ENCODE measurements at places on chromosomes 3 and 15.

DNA sequence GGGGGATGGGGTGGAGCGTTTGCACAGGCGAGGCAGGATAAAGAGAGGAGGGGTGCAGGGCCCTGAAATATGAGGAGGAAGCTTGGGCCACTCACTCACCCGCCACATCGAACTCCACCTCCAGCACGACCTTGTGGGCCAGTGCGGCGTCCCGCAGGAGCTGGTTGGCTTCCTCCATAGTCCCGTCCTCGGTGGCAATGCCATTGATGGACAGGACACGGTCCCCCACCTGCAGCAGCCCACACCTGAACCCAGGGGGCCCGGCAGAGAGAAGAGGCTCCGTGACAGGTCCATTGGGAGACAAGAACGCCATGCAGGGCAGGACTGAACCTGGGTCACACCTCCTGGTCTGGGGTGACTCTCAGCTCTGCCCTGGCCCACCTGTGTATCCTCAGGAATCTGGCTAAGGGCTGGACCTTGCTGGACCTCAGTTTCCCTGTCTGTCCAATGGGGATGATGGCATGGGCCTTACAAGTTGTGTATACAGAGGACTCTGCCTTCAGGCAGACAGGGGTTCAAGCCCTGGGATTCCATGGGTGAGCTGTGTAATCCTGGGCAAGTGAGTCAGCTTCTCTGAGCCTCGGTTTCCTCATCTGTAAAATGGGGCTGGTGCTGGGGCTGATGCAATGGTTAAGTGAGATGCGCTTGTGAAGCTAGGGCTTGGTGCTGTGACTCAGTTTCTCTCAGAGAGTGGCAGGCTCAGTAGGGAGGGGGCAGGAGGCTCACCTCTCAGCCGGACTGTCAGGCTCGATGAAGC is 26.4 kb downstream of the GRIP2 start:
- DNase-seq, result no peak

GRCh38 chr3:99945328-99945995 is 127.8 kb downstream of the CMSS1 start:
- no peak for DNase-seq

- no peak for DNase-seq
These were observed 45.6 kb upstream of the FAH start for GRCh38 chr15:80107204-80107603.

DNA sequence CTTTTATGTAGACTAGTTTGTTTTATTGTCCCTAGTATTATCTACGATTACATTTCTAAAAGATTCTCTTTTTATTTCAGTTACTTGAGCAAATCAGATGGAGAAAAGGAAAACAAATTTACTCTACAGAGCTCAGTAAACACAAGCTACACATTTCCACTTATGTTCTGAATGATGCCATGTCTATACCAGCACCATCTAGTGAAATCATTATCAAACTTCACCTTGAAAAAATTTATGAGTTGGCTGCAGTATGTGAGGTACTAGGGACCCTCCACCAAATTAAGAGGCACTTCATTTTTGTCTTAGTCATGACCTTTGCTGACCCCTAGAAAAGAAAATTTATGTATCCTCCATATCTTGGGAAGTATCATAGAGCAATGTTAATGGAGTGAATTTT is 827.4 kb downstream of the SI start:
- DNase-seq, result no peak

- DNase-seq, result no peak
These were observed 861.9 kb upstream of the SEMA6D start for GRCh38 chr15:46855388-46855787.

DNA sequence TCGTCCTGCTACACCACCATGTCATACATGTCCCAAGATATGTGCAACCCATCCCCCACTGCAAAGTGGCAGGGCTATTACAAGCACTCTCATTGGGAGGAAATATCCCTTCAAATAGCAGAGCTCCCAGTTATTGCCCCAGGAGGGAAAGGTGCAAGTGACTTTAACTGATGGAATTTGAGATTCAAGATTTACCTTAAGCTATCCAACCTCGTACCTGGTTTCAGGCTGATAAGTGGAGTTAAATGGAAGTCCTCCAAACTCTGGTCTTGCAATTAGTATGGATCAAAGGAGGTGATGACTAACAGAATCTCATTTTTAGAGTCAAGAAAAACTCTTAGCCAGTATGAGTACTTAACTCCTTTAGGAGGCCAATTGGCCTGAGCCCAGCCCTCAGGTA is 2.1 kb downstream of the SLCO2A1 start:
- no peak for DNase-seq

- no peak for DNase-seq
These were observed 86.6 kb downstream of the RBPMS2 start for GRCh38 chr15:64688770-64689169.

GRCh38 chr15:22811640-22812039 is 25.2 kb downstream of the NIPA1 start:
- DNase-seq, result no peak

DNA sequence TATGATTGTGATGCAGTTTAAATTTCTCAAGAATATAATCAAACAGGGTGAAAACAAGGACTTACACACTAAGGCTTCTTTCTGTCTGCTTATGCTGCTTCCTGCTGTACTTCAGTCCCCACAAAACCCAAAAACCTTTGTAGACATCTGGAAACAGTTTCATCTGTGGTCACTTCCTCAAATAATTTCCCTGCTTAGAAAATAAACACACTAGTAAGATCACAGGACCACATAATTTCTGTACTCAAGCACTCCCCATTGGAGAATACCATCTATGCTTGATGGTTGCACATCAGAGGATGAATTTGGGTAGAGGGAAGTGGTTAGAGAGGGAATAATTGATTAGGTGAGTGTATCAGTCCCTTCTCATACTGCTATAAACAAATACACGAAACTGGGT is 266.2 kb downstream of the LSAMP start:
- DNase-seq, result no peak

DNA sequence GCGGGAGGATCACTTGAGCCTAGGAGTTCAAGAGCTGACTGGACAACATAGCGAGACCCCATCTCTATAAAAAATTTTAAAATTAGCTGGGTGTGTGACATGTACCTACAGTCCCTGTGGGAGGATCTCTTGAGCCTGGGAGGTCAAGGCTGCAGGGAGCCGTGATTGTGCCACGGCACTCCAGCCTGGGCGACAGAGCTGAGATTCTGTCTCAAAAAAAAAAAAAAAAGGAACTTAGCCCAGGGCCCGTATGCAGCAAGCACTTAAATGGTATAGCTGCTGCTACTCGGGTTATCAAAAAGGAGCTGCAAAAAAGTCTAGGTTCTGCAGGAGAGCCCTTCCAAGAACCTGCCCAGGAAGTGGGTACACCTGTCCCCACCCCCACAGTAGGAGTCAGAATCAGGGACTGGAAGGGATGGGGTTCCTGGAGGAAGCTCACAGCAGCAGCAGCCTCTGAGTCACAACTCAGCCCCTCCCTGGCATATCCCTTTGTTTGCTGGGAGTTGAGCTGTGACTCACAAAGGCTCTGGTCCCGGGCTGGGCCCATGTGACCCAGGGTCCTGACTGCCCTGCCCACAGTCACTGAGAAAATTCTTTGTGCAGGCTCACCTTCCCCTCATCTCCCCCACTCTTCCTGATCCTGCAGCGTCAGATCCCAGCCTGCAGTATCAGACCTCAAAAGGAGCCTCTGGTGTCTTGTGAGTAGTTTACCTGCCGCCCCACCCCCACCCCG is at the start of gene SPATA12:
Gene SPATA12, plus strand, starts transcription at position 576 of the 733 bp plus-strand sequence. CDS start 13,031 bp downstream, outside the sequence.
- DNase-seq, result no peak

DNA sequence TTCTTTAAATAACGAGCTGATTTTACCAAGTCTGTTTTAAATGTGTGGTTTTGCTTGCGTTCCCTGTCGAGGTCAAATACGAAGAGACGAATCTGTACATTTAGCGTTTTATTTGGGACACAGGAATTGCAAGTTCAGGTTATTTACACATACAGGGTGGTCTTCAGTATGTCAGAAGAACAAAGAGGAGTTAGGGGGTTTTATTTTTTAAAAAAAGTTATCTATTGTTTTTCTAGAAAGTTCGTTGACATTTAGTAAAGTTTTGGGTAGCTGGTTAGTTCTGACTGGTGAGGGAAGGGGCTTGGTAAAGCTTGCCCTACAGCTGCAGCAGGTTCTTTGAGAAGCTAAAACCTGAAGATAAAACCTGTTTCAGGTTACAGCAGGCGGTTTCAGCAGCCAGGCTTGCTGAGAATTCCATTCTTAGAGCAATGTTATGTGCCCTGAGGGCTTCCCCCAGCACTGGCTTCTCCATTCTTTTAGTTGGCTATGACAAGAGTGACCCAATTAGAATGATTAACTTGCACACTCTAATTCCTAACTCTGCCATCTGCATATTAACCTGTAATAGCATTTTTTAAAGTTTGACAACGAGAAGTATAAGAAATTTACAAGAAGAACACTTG is 815 bp upstream of the ZNF280D start:
- DNase-seq, result no peak

DNA sequence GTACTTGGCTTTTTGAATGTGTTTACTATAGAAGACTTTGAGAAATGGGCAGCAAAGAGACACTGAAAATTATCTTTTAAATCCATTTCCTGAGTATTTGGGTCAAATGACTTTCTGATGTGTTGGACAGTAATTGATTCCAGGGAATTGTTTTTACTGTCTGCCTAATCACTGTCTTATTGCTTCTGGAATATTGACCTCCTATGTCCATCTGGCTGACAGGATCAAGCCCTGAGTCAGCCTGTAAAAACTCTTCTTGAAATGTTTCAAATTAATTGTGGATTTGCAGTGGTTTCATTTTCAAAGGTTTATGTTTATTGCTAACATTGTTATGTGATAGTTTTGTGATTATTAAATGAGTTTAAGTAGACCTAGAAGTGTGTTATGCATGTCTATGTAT is 50.6 kb upstream of the MLF1 start:
- no peak for DNase-seq

DNA sequence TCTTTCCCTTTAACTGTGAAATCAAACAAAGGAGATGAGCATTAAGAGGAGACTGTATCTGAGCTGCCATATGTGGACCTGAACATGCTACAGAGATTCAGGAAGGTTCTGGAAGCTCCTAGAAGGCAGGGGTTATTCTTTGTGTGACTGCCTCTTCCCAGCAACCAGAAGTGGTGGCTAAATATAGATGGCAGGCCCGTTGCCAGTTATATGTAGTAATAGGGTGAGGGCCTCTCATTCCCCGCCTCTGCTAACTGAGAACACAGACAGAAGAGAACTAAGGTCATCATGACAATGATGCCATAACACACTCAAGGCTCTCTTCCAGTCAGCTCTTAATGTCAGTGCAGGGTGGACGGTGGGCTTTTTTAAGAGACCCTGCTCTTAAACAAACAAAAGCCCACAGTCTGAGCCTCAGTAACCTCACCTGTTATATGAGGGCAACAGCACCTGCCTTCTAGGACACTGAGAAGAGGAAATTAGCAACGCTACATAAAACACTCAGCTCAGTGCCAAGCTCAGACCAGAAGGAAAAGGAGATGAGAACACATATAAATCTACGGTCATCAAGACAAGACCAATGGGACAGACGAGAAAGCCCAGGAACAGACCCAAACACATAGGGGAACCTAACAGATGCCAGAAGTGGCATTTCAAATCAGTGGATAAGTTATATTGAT is 22.3 kb downstream of the CFAP92 start:
- no peak for DNase-seq

DNA sequence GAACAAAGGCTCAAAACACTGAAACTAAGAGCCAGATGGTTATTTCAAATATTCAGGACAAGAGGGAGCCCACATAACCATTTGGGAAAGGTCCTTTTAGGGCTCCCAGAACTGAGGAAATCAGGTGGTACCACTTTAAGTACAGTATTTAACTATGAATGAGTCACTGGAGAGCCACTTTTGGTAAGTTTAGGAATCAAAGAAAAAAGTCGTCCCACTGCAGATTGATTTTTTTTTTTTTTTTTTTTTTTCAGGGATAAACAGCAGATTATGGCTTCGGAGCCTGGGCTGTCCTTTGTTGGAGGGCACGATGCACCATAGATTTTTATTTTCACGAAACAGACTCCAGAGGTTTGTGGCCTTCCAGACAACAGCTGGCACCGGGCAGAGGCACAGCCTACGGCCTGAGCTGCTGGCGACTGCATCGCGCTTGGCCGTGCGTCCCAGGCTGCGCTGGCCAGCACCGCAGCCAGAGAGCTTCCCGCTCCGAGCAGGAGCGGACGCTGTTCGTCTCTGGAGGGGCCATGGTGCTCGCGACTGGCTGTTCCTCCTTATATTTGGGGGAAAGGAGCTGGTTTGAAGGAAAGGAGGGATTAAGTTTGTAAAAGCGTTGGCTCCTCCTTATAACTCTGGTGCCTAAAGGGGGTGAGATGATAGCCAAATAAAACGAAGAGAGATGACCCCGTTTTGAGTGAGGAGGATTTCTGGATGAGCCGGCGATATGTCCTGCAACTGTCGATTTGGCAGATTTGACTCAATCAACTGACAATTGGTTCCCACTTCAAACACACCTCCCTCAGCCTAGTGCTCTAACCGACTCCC is 152.9 kb upstream of the GOLIM4 start:
- DNase-seq, result no peak

- no peak for DNase-seq
These were observed 192.0 kb downstream of the ATP10A start for GRCh38 chr15:25671132-25671531.

DNA sequence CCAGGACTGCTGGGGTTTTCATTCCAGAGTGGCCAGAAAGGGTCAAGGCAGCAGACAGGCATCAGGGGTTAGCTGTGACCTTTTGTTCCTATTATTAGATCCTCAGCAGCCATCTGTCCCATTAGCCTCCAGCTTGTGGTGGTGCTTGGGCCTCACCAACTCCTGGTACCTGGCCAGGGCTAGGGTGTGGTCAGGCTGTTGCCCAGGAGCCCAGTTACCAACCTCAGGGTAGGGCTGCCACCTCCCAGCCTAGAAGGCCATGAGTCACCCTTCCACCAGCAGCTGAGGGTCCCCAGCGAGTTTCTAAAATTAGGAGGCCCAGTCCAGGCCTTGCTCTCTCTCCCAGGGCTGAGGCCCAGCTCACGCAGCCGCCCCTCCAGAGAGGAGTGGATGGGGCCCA is 12.2 kb downstream of the TMEM43 start:
- DNase-seq, result no peak

DNA sequence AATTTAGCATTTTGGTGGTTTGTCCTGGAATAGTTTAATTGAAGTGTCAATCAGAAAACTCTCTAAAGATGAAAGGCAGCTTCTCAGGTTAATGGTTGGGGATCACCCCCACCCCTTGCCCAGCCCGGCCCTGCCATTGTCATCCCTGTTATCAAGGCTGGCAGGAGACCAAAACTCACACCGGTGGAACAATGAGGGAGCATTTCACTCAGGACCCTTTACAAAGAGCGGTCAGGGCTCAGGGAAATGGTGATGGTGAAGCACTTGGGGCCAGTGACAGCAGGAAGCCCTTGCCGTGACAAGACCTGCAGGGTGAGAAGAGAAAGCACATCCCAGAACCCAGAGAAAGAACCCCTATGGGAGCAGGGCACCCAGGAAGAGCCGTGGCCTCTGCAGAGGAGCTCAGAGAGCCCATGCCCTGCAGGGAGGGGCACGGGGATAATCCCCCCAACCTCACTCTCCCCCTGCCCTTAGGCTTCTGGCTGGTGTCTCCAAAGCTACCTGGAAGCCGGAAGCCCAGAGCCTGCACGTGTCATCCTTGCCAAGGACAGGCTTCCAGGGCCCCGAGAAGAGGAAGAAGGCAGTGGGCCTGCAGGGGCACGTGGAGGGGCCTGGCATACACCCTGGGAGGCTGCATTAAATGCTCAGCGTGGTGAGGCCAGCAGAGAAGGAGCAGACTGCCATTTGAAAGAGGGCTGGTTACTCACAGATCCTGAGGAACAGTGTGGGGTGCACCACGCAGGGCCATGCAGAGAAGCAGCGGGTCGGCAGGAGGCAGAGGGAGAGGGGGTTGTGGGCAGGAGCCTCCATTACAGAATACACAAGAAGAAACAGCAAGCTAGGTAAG is 80.6 kb upstream of the PRR20G start:
- no peak for DNase-seq

- no peak for DNase-seq
These were observed 3.3 kb upstream of the CD96 start for GRCh38 chr3:111538681-111539083.

All from effector CD8-positive, alpha-beta T cell (primary cell).